ENCODE measurements at places on chromosomes 1 and 21. TPM values are rescaled to one million over a fixed set of nuclear protein-coding genes. Genes with fewer than 3 reads are reported as not detected.

OR2L8 gene
- not detected for total RNA-seq

SETDB1 gene
- 29.2 TPM for total RNA-seq

EIF2D gene
- 47.4 TPM for total RNA-seq

LMX1A gene
- total RNA-seq = not detected

KCNE1 gene
- 0.05 TPM for total RNA-seq

NBPF10 gene
- 0.20 TPM for total RNA-seq

RAB3B gene
- total RNA-seq = 0.20 TPM

AQP10 gene
- total RNA-seq = not detected

DIO1 gene
- not detected for total RNA-seq

TMEM200B gene
- total RNA-seq = not detected

SPAG17 gene
- not detected for total RNA-seq

THEMIS2 gene
- total RNA-seq = 0.28 TPM

TRIM67 gene
- 0.03 TPM for total RNA-seq

PLPPR4 gene
- total RNA-seq = not detected

NTMT2 gene
- not detected for total RNA-seq

CD1D gene
- not detected for total RNA-seq

VCAM1 gene
- total RNA-seq = not detected

PTTG1IP gene
- 123 TPM for total RNA-seq

ALX3 gene
- not detected for total RNA-seq

C1orf141 gene
- not detected for total RNA-seq

CYYR1 gene
- total RNA-seq = not detected

CFHR4 gene
- total RNA-seq = not detected

LRRC38 gene
- total RNA-seq = not detected

TBX19 gene
- 1.4 TPM for total RNA-seq

All from HT-29 (cell line).